Activated T-cell treated with anti-CD3 and anti-CD28 coated beads, Interleukin-2, amount 50 U/mL, for 72 hours (primary cell): ENCODE measurements at places on chromosomes 7 and 10. TPM values are rescaled to one million over a fixed set of nuclear protein-coding genes. Genes with fewer than 3 reads are reported as not detected.

GRCh38 chr10:49257154-49257553, 41.8 kb upstream of the C10orf71 start:
- no peak overlapping the region for H3K27ac ChIP-seq
- H3K4me3 ChIP-seq: no peak overlapping the region
- no peaks in the 10 kb centered on the region for H3K4me1 ChIP-seq

GRCh38 chr7:37557571-37558209, 109.0 kb upstream of the ELMO1 start:
- H3K27ac ChIP-seq: no peak overlapping the region
- peaks cover 36% of the 10 kb centered on the region for H3K27me3 ChIP-seq
- H3K36me3 ChIP-seq: no peaks in the 10 kb centered on the region

DNA sequence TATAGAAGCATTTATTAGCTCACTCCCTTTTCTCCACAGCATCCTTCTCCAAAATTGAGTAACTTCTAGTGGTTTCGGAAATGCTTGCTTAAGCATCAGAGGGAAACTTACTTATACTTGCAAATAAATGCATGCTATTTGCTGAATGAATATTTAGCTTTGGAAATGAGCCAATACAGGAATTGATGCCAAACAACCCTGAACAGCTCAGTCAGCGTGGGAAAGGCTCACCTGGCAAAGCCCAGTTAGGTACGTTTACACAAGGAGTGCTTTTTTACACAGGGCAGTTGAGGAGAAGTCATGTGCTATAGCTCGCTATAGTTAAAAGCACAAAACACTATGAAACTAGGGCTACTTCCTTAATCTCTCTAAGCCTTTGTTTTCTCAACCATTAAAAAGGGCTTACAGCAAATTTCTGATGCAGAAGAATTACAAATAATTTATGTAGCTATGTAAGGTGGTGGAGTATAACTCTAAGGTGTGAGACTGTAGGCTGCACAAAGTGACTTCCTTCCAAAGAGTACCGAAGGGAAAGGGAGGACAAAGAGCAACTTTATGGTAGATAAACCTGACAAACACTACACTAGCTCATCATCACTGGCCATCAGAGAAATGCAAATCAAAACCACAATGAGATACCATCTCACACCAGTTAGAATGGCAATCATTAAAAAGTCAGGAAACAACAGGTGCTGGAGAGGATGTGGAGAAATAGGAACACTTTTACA, 498.2 kb downstream of the PHTF2 start:
- no peak overlapping the region for H3K27ac ChIP-seq
- no peak overlapping the region for H3K4me3 ChIP-seq
- no peaks in the 10 kb centered on the region for H3K4me1 ChIP-seq
- H3K36me3 ChIP-seq: no peaks in the 10 kb centered on the region
- no peak for DNase-seq

DNA sequence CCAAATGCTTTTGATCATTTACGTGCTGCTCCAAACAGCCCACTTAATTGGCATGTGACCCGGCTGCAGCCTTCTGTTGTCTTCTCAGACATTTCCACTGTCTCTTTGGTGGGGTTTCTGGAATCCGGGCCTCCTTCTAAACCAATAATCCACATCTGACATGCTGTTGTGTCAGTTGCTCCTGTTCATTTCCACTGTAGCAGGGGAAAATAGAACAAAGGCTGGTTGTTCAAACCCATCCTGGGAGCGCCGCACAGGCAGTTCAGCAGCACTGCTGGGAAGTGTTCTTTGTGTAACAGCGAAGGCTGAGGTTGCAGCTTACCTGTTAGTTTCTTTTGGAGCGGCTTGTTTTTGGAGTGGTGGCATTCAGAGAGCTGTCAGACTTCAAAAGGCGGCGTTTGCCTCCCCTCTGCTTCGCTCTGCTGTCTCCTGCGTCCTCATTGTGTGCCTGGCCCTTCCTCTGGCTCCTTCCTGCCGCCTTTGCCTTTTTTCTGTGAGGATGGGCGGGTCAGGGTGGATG, 149.4 kb downstream of the SNX10 start:
- DNase-seq: no peak
- no peak overlapping the region for H3K27ac ChIP-seq
- no peaks in the 10 kb centered on the region for H3K4me1 ChIP-seq
- H3K27me3 ChIP-seq: peaks cover 7% of the 10 kb centered on the region
- H3K36me3 ChIP-seq: no peaks in the 10 kb centered on the region

DNA sequence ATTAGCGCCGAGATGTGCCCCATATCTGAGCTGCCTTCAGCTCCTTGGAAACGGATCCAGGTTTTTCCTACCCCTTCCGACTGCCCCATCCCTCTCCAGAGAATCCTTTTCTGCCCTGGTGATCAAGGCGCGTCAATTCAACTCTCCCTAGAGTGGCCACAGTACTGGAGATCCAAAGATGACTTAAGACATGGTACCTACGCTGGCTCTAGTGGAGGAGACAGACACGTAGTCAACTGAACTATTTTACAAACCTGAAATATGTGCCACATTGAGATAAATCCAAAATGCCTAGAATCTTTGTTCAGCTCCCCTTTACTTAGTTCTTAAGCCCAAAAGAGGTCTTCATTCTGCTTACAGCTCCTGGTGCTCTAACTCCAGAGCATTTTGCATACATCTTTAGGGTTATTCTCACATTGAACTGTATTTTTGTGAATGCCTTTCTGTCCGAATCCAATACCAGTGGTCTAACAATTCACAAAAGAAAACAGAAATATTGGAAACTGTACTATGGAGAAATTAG, 444 bp upstream of the TNPO3 start:
- no peak for DNase-seq
- peak overlapping the region; percentile 95 for H3K4me3 ChIP-seq
- peak overlapping the region; percentile 100 for H3K27ac ChIP-seq
- peaks cover 31% of the 10 kb centered on the region for H3K4me1 ChIP-seq
- peaks cover 10% of the 10 kb centered on the region for H3K27me3 ChIP-seq
- peaks cover 12% of the 10 kb centered on the region for H3K36me3 ChIP-seq

GRCh38 chr10:51005551-51005950, 68.7 kb upstream of the PRKG1 start:
- H3K27me3 ChIP-seq: peaks cover 16% of the 10 kb centered on the region
- H3K4me1 ChIP-seq: no peaks in the 10 kb centered on the region
- H3K36me3 ChIP-seq: no peaks in the 10 kb centered on the region
- DNase-seq: no peak

GRCh38 chr7:149104749-149105148, 14.2 kb upstream of the ZNF786 start:
- no peaks in the 10 kb centered on the region for H3K36me3 ChIP-seq
- no peak overlapping the region for H3K4me3 ChIP-seq
- H3K27ac ChIP-seq: no peak overlapping the region
- no peak for DNase-seq
- H3K27me3 ChIP-seq: no peaks in the 10 kb centered on the region
- peaks cover 9% of the 10 kb centered on the region for H3K4me1 ChIP-seq

GRCh38 chr10:83476211-83476610, 663.1 kb upstream of the GHITM start:
- H3K27ac ChIP-seq: no peak overlapping the region
- no peak for DNase-seq

GRCh38 chr7:158742065-158742821, 37.6 kb upstream of the NCAPG2 start:
- DNase-seq: no peak
- H3K4me3 ChIP-seq: no peak overlapping the region
- peaks cover 14% of the 10 kb centered on the region for H3K4me1 ChIP-seq
- no peak overlapping the region for H3K27ac ChIP-seq
- H3K27me3 ChIP-seq: no peaks in the 10 kb centered on the region

- H3K36me3 ChIP-seq: peaks cover 6% of the 10 kb centered on the region
- H3K27me3 ChIP-seq: no peaks in the 10 kb centered on the region
- no peak for DNase-seq
- H3K4me1 ChIP-seq: peaks cover 63% of the 10 kb centered on the region
- no peak overlapping the region for H3K27ac ChIP-seq
Observed at GRCh38 chr7:6443372-6443941, 4.3 kb downstream of the DAGLB start.

GRCh38 chr10:63466144-63466935, 563 bp upstream of the JMJD1C start:
- peak overlapping the region; percentile 72 for H3K27ac ChIP-seq
- no peak for DNase-seq
- H3K27me3 ChIP-seq: no peaks in the 10 kb centered on the region
- H3K4me3 ChIP-seq: peak overlapping the region; percentile 98
- H3K36me3 ChIP-seq: peaks cover 3% of the 10 kb centered on the region

- H3K27ac ChIP-seq: no peak overlapping the region
- no peak overlapping the region for H3K4me3 ChIP-seq
- no peaks in the 10 kb centered on the region for H3K36me3 ChIP-seq
- peaks cover 6% of the 10 kb centered on the region for H3K27me3 ChIP-seq
- no peak for DNase-seq
Observed at GRCh38 chr10:4596951-4597350, 229.1 kb upstream of the AKR1E2 start.

DNA sequence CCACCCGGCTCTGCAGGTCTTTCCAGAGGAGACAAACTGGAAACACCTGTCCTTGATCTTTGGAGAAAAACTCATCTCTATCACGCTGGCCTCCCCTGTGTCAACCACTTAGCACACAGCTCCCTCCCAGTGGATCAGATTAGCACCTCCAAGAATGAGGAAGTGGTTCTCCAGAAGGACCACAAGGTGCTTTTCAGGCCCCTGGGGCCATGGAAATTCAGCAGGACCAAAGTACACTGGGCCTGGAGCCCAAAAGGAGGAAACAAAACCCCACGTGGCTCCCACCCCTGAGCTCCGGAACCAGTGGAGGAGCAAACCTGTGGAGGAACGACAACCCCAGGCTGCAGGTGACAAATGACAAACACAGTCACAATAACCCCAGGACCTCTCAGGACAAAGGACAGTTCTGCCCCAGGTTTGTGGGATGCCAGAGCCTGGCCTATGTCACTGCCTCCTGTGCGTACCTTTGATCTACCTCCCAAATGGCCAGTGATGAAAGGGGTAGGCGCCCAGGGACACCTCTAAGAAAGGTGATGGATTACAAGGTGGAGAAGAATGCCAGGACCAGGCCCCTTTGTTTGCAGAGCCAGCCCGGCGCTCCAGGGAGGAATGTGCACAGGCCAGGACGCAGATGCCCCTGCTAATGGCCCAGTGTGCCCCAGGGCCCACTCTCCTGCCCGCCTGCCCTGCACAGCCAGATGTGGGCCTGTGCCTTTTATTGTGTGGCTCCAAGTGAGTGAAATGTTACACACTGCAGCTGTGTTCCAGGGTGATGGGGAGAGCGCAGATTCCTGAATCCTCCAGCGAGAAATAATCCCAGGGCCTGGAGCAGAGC, 5.7 kb downstream of the TNS3 start:
- H3K4me1 ChIP-seq: peaks cover 8% of the 10 kb centered on the region
- H3K27ac ChIP-seq: no peak overlapping the region
- no peak for DNase-seq
- no peak overlapping the region for H3K4me3 ChIP-seq
- H3K27me3 ChIP-seq: peaks cover 24% of the 10 kb centered on the region
- H3K36me3 ChIP-seq: no peaks in the 10 kb centered on the region

- H3K27ac ChIP-seq: no peak overlapping the region
- H3K36me3 ChIP-seq: no peaks in the 10 kb centered on the region
- DNase-seq: no peak
- H3K4me3 ChIP-seq: no peak overlapping the region
Observed at GRCh38 chr10:27646194-27646593, 99.4 kb downstream of the MKX start.

GRCh38 chr10:125007436-125007835, 65.5 kb downstream of the ZRANB1 start:
- DNase-seq: no peak
- H3K36me3 ChIP-seq: no peaks in the 10 kb centered on the region
- no peaks in the 10 kb centered on the region for H3K4me1 ChIP-seq
- H3K27me3 ChIP-seq: no peaks in the 10 kb centered on the region
- no peak overlapping the region for H3K27ac ChIP-seq

- no peak overlapping the region for H3K4me3 ChIP-seq
- H3K27ac ChIP-seq: no peak overlapping the region
- peaks cover 88% of the 10 kb centered on the region for H3K4me1 ChIP-seq
- DNase-seq: no peak
- no peaks in the 10 kb centered on the region for H3K27me3 ChIP-seq
Observed at GRCh38 chr10:71755179-71755879, 18.0 kb downstream of the VSIR start.

- no peaks in the 10 kb centered on the region for H3K4me1 ChIP-seq
- H3K36me3 ChIP-seq: peaks cover 1% of the 10 kb centered on the region
- H3K27ac ChIP-seq: no peak overlapping the region
- H3K4me3 ChIP-seq: no peak overlapping the region
- no peaks in the 10 kb centered on the region for H3K27me3 ChIP-seq
Observed at GRCh38 chr10:12807096-12807755, 194.3 kb downstream of the CCDC3 start.

DNA sequence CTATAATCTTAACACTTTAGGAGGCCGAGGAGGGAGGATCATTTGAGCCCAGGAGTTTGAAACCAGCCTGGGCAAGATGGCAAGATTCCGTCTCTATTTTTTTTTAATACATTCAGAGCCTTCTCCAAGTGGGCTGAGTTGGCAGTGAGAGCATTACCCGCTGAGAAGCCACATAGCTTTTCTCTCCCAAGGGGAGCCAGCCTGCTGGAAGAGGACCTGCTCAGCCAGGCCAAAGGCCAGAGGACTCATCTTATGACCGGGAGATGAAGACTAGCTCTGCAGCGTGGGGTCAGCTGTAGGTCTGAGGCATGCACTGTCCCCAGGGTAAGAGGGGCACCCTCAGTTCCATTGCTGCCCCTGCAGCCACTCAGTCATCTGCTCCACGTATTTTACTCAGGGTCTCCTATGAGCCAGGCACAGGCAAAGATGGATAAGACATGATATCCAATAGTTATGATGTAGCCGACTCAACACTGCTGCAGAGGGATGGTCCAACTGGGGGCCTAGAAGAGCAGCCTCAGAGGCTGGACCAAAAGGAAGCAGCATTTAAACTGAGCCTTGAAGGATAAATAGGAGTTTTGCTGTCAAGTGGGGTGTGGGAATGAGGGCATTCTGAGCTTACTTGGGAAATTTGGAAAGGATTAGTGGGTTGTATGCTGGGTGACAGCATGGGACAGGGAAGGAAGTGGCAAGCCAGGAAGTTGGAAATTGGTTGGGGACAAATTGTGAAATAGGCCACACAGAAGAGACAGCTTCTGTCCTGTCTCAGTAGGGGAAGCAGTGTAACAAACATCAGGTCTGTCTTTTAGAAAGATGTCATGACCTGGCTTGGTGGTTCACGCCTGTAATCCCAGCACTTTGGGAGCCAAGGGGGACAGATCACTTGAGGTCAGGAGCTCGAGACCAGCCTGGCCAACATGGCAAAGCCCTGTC, 1.6 kb upstream of the MARVELD1 start:
- H3K27ac ChIP-seq: no peak overlapping the region
- DNase-seq: no peak
- H3K4me3 ChIP-seq: peak overlapping the region; percentile 84

EGR2 gene
- 76.7 TPM for total RNA-seq

SERPINE1 gene
- 0.14 TPM for total RNA-seq

MSS51 gene
- 3.5 TPM for total RNA-seq

PDE1C gene
- not detected for total RNA-seq

KIF5B gene
- total RNA-seq: 74.4 TPM

CRHR2 gene
- total RNA-seq: not detected

SPDYE16 gene
- total RNA-seq: 0.58 TPM

VTI1A gene
- 71.8 TPM for total RNA-seq
